ENCODE measurements at places on chromosomes 13 and 19.

GRCh38 chr13:113292021-113292862, 4.8 kb upstream of the LAMP1 start:
- DNase-seq: no peak

- DNase-seq: no peak
These were observed 22.1 kb downstream of the SPART start for GRCh38 chr13:36323951-36324566.

DNA sequence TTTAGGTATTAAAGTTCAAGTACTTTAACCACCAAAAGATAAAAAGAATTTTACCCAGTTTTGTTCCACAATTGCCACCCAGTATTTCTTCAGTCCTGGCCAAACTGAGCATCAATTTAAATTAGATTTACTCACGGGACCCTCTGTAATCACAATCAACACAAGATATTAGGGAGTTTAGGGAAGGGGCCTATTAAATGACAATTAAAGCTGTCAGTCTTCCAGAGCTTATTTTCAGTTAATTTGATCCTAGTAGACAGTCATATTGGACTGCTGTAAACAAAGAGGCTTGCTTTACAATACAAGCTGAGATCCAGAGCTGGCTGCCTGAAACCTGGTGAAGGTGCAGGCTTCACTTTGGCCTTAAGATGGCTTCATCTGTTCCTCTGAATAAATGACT, 321.2 kb upstream of the NBEA start:
- DNase-seq: no peak

DNA sequence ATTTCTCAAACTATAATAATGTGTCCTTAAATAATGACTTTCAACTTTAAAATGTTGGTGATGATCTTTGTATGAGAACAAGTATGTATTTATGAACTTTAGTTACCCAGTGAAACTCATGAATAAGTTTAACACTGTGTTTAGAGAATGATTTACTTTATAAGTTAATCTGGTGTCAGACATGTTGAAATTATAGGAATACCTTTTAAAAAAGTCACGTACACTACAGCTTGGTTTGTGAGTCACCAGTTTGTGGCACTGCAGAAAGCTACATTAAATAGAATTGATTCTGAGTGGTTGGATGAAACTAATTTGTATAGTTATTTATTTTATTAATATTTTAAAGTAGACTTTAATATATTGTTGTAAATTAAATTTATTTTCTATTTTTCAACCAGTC, 1366.2 kb upstream of the PCDH20 start:
- DNase-seq: no peak

DNA sequence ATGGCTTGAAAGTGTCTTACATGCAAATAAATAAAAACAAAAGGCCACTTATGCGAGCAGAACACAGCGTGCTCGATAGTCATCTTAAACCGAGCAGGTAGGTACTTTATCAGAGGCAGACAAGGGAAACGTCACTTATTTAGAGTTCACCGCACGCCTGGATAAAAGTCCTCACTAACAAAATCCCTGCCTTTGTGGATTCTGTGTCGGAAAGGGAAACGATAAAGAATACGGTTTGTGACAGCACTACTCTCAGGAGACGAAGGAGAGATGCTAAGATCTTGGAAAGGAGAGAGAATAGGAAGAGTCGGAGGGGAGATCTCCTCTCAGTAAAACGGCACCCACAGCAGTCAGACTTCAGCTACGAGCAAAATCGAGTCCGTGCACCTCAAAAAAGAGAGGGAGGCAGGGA, 581 bp downstream of the RCBTB1 start:
- no peak for DNase-seq

DNA sequence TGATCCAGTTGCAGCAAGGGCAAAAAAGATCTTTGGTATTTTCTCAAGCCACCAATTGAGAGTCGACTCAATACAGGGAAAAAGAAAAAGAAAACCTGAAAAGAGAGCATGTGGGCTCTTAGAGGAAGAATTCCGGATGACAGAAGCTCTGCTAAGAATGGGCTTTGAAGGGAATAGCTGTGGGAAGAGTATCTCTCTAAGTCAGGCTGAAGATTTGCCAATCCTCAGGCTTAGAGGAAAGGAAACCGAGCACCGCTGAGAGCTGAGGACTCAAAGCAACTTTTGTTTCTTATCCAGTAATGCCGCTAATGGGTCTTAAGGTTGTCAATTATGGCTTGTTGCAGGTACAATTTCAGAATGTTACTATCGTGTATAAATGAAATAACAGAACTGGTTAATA, 166.4 kb downstream of the EFNB2 start:
- no peak for DNase-seq

DNA sequence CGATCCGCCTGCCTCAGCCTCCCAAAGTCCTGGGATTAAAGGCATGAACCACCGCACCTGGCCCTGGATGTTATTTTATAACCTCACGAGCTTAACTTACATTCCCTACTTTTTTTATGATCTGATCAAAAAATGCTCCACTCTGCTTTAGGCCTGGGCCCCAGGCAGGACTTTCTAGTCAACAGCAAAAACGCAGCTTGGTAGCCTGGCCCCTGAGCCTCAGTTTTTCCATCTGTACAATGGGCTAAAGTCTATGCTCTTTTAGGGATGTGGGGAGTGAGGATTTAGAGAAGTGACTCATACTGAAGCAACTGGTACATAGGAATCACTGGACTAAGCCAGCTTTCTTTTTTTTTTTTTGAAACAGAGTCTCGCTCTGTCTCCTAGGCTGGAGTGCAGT, 11.9 kb upstream of the PIK3R2 start:
- no peak for DNase-seq

GRCh38 chr13:46202188-46202795, 9.4 kb upstream of the LRRC63 start:
- DNase-seq: no peak

DNA sequence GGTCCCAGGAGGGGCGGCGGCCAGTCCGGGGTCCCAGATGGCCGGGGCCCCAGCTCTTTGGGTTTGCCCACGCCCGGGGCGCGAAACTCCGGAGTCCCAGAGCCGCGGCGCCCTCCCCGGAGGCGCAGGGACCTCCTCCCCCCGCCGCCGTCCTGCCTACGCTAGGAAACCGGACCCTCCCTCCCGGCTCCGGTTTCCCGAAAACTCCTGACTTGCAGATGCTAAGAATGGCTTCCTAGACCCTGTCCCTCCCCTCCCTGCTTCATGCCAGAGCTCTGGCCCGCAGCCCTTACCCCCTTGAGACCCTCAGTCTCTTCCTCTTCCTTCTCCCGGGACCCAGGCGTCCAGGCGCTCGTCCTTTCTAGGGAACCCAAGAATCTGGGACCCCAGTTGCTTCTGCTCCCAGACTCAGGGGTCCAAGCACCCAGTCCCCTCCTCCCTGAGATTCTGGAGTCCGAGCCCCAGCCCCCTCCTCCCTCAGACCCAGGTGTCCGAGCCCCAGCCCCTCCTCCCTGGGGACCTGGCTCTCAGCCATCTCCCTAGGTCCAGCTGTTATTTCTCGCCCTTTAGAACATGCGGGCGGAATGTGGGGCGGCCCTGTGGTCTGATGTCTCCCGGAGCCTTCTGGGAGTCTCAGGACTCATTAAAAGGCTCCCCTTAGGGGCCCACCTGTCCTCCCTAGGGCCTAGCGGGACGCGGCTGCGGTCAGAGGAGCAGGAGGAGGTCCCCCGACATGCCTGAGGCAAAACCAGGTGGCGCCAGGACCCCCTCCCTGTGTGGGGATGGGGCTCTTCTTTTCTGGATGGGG, at the start of gene MYBPC2:
Gene MYBPC2, plus strand, starts transcription at position 672 of the 808 bp plus-strand sequence. Its CDS starts 62 bp downstream, at position 734.
- DNase-seq: no peak

GRCh38 chr19:5112681-5113575, 144.0 kb downstream of the KDM4B start:
- no peak for DNase-seq

- no peak for DNase-seq
These were observed 2.6 kb downstream of the LONP1 start for GRCh38 chr19:5717215-5717935.

- no peak for DNase-seq
These were observed 415.0 kb downstream of the FOXO1 start for GRCh38 chr13:40251343-40252032.

GRCh38 chr19:18519962-18520847, 1.7 kb downstream of the ELL start:
- no peak for DNase-seq

GRCh38 chr13:24276861-24277260, 32.5 kb upstream of the C1QTNF9 start:
- DNase-seq: no peak

GRCh38 chr13:99206873-99207272, 6.2 kb downstream of the UBAC2 start:
- no peak for DNase-seq

GRCh38 chr19:43672061-43672679, 2.2 kb upstream of the PLAUR start:
- DNase-seq: no peak
